Amniotic epithelial cell (primary cell): ENCODE measurements at places on chromosomes 12 and 14.
A peak's percentile ranks its signal among the peaks of the same experiment; 100 is the strongest.

GRCh38 chr14:104091927-104092771, 6.6 kb downstream of the ASPG start:
- DNase-seq: no peak

DNA sequence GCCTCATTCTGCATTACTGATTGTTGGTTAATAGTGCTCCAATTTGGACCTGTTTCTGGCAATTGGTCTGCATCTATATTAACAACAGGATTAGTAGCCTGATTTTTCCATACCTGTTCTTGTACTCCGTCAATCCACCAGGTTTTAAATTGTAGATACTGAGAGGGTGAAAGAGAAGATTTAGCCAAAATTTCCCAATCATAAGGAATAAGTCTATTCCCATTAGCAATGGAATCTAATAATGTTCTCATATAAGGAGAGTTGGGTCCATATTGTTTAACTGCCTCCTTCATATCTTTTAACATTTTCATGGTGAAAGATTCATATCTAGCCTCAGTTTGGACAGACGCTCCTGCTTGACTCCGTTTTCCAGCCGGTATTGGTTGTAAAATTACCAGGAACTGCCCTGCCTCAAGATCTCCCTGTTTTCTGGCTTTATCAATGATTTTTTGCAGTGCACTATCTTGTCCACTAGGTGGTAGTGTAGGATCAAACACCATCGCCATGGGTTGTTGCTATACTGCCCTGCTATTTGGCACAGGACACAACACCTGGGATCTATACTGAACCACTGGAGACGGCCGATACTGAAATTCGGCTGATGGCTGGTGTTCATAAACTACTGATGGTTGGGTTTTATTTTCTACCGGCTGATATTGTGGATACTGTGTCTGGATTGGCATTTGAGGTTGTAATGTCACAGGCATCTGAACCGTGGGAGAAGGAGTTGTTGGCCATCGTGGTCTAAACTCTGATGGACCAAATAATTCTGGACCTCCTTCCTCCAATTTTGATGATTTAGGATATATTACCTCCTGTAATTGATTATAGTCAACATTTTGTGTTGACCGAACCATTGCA, 25.2 kb downstream of the DHRS4L2 start:
- DNase-seq: peak; percentile 54

GRCh38 chr12:120534703-120535655, 823 bp downstream of the RNF10 start:
- peak; percentile 83 for DNase-seq

DNA sequence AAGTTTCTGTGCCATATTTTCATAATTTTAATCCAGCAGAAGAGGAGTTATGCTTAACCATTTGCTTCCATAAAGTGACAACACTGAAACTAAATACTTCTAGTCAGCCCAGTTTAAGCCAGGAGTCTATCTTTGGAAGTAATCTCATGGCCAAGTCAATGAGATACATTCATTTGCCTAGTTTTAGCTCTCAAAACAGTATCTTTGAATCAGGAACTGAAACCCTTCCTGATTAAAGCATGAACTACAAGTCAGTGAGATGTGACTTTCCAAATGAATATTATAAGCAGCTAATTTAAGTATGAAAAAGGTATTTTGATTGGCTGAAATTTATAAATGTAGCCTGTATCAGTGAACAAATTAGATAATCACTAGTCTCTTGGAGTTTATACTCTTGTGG, 491.5 kb downstream of the SLC6A15 start:
- no peak for DNase-seq

DNA sequence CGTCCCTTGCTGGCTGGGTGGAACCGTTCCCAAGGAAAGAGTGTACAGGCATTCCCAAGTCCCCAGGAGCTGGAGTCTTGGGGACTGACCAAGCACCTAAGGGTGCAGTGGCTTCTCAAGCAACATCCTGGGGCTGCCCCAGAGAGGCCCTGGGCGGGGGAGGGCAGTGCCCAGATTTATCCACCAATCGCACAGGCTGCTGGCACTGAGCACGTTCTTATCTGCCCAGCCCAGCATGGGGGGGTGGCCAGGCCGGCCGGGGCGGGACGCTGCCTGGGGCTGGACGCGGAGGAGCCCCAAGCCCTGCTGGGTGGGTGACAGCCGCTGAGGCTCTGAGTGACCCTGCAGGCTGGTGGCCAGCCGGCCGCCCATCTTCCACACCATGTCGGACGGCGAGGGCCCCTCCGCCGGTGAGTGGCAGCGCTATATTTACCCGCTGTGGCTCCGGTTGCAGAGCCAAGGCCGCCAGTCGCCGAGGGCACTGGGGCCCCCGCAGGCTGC, 53.4 kb downstream of the CYP46A1 start:
- no peak for DNase-seq
